CD4-positive, alpha-beta T cell treated with Interleukin-2 at 100 ng/mL for 4 hours (primary cell): ENCODE measurements at places on chromosomes 1 and 21.

GRCh38 chr1:242847390-242847993, 323.0 kb upstream of the PLD5 start:
- DNase-seq = no peak

- DNase-seq = no peak
These were observed 107.6 kb downstream of the DAB1 start for GRCh38 chr1:57316291-57316690.

DNA sequence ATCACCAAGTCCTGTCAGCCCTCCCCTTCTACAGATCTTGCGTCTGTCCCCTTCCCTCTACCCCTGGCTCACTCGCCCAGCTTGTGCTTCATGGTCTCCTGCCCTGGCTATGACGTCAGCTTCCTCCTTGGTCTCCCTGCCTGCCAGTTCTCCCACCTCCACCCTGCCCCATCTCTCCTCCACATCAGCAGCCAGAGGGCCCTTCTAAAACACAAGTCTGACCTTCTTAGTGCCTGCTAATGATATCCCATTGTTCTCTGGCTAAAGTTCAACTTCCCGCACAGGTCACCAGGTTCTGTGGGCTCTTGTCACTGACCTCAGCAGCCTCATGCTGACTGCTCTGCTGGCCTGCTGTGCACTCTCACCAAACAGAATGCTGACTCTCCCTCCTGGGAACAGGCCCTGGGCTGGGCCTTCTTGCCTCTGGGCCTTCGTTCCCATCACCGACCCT, 24.7 kb upstream of the MYCL start:
- no peak for DNase-seq

DNA sequence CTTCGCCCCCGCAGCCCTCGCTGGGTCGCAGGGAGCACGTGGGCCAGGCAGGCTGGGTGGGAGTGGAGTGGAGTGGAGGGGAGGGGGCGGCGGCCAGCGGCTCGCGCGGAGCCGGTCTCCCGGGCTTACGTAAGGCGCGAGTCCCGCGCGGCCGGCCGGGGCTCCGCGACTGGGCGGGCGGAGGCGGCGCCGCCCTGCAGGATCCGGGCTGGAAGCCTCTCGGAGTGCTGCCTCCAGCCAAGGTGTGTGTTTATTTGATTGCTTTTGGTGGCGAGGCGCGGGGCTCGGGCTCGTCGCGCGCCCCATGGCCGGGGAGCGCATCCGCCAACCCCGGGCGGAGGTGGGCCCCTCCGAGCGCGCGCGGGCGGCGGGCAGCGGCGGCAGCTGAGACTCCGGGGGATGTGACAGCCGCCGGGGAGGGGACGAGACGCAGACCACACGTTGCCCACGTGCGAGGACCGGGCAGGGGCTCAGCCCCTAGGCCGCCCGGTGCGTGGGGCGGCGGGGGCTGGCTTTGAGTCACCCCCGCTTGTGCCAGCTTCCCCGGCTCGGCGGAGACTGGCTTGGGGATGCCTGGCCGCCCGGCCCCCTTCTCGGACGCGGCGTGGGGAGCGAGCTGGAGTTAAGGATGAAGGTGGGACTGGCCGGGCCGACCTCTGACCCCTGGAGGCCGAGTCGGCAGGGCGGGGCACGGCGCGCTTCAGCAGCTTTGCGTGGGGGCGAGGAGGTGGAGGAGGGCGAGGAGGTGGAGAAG, 402 bp upstream of the AK4 start:
- DNase-seq = no peak

DNA sequence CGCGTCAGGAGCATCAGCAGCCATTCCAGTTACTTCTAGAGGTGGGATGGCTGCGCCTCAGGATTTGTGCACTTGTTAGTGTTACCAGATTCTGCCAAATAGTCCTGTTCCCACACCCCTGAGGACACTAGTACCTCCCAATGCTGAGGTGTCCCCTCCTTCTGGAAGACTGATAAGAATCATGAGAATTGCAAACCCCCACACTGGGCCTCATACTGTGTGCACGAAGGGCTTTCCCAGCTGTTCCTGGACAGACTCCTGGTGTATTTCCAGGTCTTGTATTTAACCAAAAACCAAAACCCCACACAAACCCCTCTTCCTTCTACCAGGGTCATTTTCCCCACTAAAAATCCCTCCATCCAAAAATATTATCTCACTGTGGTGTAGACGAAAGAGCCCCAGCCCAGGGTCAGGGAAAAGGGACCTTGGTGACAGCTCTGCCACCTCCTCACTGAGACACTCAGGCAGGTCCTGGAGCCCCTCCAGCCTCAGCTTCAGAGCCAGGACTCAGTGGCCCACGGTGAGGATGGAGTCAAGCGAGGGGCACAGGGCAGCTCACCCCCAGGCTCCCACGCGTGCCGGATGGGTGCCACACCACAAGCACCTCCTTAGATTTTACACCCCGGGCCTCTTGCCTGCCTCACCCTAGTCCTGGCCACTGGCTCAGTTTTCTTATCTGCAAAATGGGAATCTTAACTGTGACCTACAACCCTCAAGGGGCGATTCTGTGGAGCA, 131.4 kb upstream of the RUNX3 start:
- no peak for DNase-seq

DNA sequence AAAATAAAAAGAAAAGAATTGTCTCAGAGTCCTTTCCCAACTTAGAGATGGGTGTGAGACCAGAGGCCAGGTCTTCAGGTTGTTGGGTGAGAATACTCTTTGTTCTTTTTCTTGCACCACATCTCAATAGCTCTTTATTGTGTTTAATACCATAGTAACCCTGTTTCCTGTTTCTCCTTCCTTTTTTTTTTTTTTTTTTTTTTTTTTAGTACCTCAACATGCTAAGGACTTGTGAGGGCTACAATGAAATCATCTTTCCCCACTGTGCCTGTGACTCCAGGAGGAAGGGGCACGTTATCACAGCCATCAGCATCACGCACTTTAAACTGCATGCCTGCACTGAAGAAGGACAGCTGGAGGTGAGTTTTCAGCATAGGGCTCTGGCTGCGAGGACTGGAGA, 24.4 kb downstream of the CELF3 start:
- no peak for DNase-seq

DNA sequence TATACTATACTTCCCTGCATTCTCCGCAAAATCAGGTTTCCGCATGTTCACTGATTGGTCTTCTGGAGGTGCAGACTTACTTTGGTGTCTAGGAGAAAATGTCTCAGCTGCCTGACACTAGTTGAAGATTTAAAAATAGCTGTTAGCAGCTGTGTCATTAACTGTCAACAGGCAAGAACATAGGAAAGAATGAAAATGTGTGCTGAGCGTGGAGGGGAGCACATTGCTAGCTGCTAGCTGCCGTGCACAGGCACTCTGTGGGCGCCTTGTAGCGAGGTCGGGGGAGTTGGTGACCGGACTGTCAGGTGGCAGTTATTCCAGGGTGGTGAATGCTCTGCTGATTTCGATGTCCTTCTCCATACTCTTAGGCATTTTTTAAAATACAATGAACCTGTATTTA, 5.2 kb downstream of the FAAH start:
- DNase-seq = no peak

GRCh38 chr1:66597500-66597899, 63.5 kb downstream of the SGIP1 start:
- no peak for DNase-seq

DNA sequence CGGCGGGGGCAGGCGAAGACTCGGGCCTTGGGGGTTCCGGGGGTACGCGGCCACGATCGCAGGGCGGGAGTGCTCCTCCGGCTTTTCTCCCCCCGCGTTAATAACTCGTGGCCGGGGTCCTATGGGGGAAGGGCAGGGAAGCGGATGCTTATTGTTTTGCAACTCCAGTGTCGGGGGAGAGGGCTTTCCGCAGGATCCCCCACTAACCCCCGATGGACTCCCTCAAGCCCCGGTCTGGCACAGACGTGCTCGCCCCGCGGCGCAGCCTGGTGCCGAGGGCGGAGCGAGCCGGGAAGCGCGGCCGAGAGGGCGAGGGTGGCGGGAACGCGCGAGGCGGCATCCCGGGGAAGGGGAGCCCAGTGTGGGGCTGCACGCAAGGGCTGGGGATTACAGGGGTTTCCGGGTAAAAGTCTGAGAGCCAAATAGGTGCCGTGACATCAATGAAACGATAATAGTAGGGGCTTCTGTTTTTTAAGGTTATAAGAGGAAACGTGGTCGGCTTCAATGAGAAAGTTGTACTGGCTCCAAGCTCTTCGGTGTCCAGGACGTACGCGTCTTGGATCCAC, 772 bp downstream of the UCK2 start:
- peak; percentile 25 for DNase-seq

DNA sequence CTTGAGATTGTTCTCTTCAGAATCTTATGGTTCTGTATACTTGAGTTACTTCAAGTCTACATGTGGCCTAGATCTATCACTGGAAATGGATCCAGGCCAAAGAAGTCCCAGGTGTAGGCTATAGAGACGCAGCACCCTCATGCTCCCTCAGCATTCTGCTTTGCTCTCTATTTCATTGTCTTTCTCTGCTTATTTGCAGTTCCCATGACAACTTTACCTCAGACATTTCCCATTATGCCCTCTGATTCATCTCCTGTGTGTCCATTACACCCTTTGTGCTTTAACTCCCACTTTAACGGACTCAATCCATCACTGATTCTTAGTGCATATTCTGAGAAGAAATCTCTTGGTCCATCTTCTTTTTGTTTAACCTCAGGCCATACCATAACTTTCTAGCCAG, 236.9 kb upstream of the NRIP1 start:
- DNase-seq = no peak

DNA sequence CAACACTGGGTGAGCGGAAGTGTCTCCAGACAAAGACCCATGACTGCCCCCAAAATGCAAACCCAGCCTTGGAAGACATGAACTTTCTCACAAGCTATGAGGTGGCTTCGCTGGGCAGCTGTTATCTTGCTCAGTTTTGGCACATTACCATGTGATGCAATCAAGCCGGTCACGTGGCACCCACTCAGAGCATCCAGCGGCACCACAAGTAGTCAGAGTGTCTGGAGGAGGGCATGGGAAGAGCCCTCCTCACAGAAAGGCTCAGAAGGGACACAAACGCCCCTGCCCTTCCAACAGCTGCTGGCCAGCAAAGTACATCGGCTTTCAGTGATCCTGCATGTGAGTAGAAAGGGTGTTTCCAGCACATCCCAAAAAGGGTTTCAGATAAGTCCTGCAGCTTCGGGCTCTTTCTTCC, 145.5 kb upstream of the IRF2BP2 start:
- DNase-seq = no peak

DNA sequence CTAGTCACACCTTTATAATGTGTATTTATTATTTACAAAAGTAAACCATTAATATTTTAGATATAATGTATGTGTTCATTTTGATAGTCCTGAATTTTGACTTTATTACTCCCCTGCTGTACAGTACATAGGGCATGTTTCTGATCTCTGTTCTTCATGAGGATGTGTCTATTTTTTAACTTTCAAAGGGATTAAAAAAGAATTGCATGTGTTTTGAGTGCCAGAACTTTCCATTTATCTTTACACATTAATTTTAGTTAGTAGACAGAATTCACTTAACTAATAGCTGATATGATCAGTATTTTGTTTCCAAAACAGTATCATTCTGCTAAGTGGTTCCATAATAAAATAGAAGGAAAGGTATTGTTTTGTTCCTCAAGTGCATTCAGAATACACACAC, 3.1 kb downstream of the PBX1 start:
- DNase-seq = no peak

DNA sequence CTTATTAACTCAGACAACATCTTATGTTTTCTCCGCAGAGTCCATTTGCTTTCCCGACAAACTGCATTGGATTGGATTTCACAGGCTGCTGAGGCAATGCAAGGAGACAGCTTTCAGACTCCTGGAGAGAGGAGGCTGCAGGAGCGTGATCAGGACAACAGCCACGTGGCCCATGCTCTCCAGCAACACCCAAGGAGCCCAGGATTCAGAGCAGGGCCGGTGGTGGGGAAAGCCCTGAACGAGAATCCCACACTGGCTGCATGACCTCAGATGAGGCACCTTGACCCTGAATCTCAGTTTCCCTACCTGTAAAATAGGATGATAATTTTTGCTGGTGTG, 78.3 kb upstream of the NFASC start:
- no peak for DNase-seq

DNA sequence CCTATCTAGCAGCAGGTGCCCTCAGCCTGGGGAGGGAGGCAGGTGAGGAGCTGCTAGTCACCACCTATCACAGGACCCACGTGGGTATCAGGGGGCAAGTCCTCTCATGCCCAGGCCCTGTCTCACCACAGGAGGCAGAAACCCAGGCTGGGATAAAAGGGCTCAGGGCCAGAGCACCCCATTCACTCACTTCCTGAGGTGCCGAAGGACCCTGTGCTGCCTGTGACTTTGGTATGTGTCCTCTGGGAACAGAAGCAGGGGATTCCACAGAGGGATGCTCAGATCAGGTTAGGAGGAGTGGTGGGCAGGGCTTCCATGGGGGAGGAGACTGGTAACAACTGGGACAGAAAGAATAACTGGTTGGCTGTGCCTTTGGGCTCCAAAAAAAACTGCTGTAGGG, at the start of gene LCE1E:
Gene LCE1E (plus strand): TSS at position 181 of the 400 bp plus-strand sequence. CDS start 1,043 bp downstream, outside the sequence.
- no peak for DNase-seq

- DNase-seq = no peak
These were observed 45.5 kb downstream of the MRPL37 start for GRCh38 chr1:54245501-54245900.

DNA sequence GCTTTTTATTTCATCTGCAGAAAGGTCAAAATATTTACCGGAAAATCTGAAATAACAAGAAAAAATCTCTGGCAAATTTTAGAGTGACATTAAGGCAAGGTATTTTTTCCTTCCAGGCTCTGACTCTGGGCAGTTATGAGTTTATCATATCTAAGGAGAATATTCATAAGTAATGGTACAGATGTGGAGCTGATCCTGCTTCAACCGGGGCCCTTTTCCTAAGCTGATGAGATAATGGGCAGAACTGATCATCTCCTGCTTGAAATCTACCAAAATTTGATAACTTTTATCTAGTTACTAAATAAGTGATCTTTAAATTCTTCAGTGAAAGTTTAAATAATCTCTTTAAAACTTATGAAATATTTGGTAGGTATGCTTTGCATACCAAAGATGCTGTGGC, 211.6 kb downstream of the COL11A1 start:
- DNase-seq = no peak

- DNase-seq = no peak
These were observed 2.0 kb downstream of the IFI16 start for GRCh38 chr1:159011751-159012150.

GRCh38 chr1:36924282-36924811, 110.0 kb downstream of the GRIK3 start:
- no peak for DNase-seq

- DNase-seq = no peak
These were observed 50.5 kb downstream of the CNN3 start for GRCh38 chr1:94876362-94876761.
